ENCODE measurements at places on chromosomes 3 and 15.

- DNase-seq, result no peak
These were observed 55.0 kb downstream of the LSAMP start for GRCh38 chr3:116390318-116390717.

GRCh38 chr3:112320691-112321090 is 12.3 kb upstream of the CD200 start:
- no peak for DNase-seq

DNA sequence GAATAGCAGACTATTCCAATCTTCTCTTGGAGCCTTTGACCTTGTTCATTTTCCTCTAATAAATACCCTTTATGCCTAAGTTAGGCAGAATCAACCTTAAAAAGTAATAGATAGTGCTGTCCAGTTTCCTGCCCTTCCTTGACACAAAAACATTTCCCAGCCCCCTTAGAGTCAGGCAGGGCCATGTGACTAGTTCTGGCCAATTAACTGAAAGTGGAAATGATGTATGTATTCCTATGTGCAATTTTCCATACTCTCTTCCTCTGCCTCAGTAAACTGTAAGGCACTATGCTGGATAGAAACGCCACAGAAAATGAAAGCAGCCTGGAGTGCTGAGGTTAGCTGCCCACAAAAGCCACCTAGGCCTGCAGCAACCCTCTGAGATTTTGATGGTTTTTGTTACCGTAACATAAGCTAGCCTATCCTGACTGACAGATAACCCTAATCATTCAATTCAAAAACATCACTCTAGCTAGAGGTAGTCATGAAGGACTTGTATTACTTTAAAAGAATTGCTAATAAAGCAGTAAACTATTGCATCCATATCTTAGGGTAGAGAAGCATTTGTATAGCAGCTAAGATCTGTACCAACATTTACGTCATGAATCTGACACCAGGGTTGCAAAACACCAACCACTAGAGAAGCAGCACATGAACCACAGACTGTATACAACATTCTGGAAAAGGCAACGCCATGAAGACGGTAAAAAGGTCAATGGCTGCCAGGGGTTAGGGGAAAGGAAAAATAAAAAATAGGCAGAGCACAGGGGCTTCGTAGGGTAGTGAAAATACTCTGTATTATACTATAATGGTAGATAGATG is 112.9 kb downstream of the ULK4 start:
- no peak for DNase-seq

DNA sequence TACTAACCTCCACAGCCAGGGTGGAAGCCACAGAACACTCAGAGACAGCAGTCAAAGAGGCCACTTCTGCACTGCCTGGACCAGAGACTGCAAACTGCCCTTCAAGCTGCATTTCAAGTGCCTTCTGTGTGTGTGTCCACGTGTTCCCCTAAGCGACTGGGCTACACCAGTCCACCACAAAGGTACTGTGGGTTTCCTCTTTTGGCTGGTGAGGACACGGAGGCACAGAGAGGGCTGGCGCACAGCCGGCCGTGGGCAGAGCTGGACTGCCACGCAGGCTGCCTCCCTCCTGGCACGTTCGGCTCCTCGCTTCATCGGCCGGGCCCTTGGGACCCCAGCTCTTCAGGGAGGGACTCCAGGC is 60.9 kb downstream of the MGLL start:
- no peak for DNase-seq

- DNase-seq, result no peak
These were observed 39.9 kb downstream of the MYO5A start for GRCh38 chr15:52488830-52489229.

DNA sequence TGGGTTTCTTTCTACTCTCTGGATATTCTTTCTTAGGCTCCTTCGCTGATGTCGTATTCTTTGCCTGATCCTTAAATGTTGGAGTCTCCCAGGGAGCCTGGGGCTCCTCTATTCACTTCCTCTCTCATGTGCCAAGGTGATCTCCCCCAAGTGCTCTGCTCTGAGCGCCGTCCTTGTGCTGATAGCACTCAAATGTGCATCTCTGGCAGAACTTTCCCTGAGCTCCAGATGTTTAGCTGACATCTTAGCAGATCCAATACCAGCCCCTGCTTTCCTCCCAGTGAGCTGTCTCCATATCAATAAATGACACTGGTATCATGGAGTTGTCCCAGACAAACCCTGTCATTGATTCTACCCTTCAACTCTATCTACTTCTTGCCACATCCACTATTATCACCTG is 62.4 kb downstream of the NTRK3 start:
- no peak for DNase-seq

- DNase-seq, result peak; percentile 42
These were observed at the start of the genes OSBPL10 and ZNF860 for GRCh38 chr3:31981206-31982181. Gene OSBPL10, minus strand, starts transcription at chr3:31981262. Its CDS starts 83 bp downstream, at chr3:31981179. Gene ZNF860, plus strand, starts transcription at chr3:31981750. Its CDS starts 7,330 bp downstream, at chr3:31989080.

DNA sequence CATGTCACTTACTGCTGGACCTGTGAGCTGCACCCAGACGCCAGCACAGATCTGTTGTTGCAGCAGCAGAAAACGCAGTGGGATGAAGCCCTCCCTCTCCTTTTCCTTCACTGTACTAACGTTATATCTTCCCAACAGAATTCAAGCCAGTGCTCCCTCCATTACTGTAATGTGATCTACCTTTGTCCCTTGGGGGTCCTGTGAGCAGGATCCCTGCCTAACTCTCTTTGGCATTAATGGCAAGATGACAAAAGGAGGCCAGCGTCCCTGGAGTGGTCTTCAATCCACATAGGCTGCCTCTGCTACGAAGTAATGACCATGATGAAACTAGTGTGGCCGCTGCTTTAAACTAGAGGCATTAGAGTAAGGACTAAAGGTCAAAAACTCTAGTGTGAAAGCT is 69.3 kb upstream of the SOX14 start:
- DNase-seq, result no peak

GRCh38 chr15:40955930-40956540 is 2.8 kb downstream of the CHAC1 start:
- no peak for DNase-seq

DNA sequence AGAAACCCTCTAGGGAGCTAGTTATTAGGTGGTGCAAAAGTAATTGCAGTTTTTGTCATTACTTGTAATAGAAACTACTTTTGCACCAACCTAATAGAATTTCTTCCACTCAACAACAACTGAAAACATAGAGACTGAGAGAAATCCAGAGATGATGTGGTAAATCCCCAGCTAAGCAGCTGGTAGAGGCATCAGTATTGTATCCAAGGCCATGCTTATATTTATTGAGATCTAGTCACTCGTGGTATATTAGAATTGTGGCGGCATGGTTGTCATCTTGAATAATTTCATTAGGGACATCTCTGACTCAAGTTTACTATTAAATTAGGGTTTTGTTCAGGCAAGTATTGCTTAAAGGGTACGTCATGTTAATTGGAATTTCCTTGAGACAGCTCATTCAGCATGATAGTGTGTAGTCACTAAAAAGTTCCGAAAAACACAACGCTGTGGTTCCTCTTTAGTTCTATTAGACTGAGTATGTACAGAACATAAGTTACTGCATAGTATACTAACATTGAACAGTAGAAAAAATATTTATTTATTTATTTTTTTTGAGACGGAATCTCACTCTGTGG is 35.3 kb downstream of the PAK2 start:
- DNase-seq, result no peak

DNA sequence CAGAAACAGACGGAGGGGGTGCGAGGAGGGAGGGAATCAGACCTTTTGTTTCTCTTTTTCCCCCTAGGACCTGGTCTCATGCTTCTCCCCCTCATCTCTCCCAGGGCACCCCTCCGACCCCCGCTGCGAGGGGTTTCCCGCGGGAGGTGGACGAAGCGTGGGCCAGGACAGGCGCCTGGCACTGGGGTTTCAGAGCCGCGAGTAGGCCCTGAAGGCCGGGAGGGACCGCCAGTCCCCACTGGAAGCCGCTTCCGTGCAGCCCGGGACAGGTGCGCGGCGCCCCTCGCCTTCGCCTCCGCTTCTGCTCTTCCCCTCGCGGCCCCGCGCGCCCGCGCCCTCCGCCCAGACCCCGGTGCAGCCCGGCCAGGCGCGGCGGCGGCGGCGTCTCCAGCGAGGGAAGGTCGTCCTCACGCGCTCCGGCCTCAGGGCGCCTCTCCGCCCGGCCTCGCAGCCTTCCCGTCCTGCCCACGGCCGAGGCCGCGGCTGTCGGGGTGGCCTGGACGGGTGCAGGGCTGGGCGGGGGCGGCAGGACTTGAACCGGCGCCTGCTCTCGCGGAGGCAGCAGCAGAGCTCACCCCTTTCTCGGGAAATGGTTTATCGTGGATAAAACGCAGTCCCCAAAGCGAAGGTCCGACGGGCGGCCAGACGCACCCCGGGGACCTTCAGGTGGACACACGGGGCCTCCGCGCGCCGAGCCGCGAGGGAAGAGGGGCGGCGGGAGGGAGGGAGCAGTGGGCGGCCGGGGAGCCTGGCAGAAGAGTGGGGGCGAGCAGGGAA is 31.5 kb upstream of the ADAMTS17 start:
- no peak for DNase-seq

- no peak for DNase-seq
These were observed 72.8 kb upstream of the FAN1 start for GRCh38 chr15:30830961-30831360.

- no peak for DNase-seq
These were observed 89.6 kb downstream of the TMEM266 start for GRCh38 chr15:76149291-76149915.

- DNase-seq, result peak; percentile 59
These were observed 54.7 kb downstream of the LRRC28 start for GRCh38 chr15:99305761-99306505.

DNA sequence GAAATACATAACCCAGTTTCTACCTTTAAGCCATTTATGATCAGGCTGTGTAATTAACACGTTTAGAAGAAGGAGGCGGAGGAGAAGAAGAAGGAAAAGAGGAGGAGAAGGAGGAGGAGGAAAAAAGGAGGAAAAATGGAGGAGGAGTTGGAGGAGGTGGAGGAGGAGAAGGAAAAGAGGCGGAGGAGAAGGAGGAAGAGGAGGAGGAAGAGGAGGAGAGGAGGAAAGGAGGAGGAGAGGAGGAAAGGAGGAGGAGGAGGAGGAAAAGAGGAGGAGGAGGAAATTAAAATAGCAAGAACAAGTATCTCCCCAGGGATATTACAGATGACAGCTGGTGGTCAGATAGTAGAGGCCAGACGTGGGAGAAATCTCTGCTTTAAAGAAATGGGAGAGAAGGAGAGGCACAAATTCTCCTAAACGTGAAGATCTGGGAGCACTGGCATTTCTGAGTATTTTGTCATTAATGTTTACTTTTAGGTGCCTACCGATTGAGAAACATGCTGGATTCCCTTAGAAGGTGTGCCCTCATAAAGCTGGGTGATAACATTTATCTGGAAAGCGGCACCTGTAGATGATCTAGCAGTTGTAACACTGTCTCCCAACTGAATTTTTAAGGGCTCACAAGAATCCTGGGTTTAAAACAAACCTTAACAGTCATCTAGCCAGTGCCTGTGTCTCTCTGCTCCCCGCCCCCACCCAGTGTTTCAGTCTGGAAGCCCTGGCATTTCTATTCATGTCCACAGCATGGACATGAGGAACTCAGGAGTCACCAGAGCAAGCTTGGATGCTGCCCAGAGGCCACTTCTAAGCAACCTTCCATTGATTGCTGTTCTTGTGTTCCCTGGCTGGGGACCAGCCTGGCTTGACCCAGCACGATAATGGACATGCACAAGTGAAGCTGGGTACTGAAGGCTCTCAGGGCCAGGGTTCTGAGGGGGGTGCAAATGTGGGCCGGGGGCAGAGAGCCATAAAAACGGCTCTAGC is 75.2 kb downstream of the CHRNA7 start:
- DNase-seq, result no peak

- no peak for DNase-seq
These were observed 1.9 kb downstream of the PCOLCE2 start for GRCh38 chr3:142886940-142887339.

DNA sequence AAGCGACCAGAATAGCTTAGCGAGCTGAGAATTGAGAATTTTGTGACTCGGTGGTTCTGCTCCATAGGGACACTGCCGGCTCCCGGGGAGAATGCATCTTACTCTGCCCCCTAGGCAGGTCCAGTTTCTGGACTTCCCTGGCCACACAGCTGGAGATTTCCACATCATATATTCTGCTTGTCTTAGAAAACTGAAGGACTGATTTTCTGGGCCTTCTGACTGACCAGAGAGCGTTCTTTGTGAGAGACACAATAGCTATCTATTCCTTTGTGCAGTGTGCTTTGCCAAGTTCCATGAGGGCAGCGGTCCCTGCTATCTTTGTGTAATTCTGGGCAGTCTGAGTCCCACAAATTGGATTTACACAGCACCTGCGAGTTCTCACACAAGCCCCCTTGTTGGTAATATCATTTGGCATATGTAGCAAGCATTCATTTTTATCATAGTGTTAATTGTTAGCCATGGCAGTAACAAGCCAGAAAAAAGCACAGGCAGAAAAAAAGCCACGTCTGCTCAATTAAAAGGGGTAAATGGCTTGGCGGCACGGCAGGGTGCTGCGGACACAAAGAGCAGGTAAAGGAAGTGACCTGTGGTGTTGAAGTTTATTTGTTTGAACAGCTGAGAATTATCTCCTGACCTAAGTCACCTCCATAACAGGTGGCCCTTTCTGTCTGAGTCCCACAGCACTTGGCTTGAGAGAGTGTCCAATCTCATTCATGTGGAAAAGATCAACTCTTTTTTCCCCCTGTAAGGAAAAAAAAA is 688.7 kb downstream of the TUSC7 start:
- DNase-seq, result no peak

DNA sequence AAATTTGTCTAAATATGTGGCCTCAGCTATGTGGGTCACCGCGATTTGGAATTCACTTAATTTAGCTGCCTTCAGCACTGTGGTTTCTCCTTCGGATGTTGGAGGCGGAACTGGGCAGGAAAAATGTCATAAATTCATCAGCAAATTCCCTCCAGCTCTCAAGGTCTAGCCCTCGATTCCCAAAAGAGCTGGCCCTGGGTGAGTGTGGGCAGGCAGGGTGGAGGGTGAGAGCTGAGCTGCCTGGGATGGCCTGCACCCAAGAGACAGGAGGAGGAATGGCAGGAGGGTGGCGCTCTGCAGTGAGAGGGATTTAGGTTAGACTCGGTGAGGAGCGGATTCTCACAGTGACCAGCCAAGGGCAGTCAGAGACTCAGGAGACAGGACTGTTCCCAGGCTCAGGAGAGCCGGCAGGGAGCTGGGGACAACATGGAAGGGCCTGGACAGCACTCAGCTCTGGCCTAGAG is 57.1 kb downstream of the FEM1B start:
- no peak for DNase-seq

GRCh38 chr3:104992676-104993075 is 374.0 kb upstream of the ALCAM start:
- peak; percentile 13 for DNase-seq

DNA sequence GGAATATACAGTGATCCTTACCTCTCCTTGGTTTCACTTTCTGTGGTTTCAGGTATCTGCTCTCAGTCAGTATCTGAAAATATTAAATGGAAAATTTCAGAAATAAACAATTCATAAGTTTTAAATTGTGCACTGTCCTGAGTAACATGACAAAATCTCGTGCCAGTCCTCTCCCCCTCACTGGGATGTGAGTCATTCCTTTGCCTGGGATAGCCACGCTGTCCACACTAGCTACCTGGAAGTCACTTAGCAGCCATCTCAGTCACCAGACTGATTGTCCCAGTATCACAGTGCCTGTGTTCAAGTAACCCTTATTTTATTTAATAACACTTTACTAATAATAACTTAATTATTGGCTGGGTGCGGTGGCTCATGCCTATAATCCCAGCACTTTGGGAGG is 15.3 kb upstream of the KLHL25 start:
- no peak for DNase-seq

- DNase-seq, result peak; percentile 12
These were observed 250.5 kb upstream of the TLE3 start for GRCh38 chr15:70348226-70348543.
